Cardiac muscle cell (in vitro differentiated cells and primary cell): ENCODE measurements at places on chromosomes 1 and 21. TPM values are rescaled to one million over a fixed set of nuclear protein-coding genes. Genes with fewer than 3 reads are reported as not detected.

FCRL5 gene
- polyA plus RNA-seq = not detected in 2 replicates

FCAMR gene
- not detected in 2 replicates for polyA plus RNA-seq

TENT5C gene
- polyA plus RNA-seq = 0.19 and 1.1 TPM in 2 replicates

SPRR2F gene
- polyA plus RNA-seq = 13.9 and 25.7 TPM in 2 replicates

CHD5 gene
- 0.11 TPM in 1 of 2 replicates, not detected in the other for polyA plus RNA-seq

TIE1 gene
- 4.3 TPM in 1 of 2 replicates, not detected in the other for polyA plus RNA-seq

ST6GALNAC3 gene
- polyA plus RNA-seq = 8.6 and 14.8 TPM in 2 replicates

LCK gene
- 0.16 TPM in 1 of 2 replicates, not detected in the other for polyA plus RNA-seq

NBPF11 gene
- 9.5 and 11.6 TPM in 2 replicates for polyA plus RNA-seq

AMY1C gene
- not detected in 2 replicates for polyA plus RNA-seq

KRTAP19-7 gene
- polyA plus RNA-seq = not detected in 2 replicates

CAPN9 gene
- 0.87 and 1.2 TPM in 2 replicates for polyA plus RNA-seq

TSTD1 gene
- 393 and 448 TPM in 2 replicates for polyA plus RNA-seq

PCSK9 gene
- polyA plus RNA-seq = 2.4 TPM in 1 of 2 replicates, not detected in the other

DYNLT5 gene
- polyA plus RNA-seq = 5.3 and 16.9 TPM in 2 replicates

C1orf115 gene
- polyA plus RNA-seq = 5.3 and 9.7 TPM in 2 replicates

GPR52 gene
- polyA plus RNA-seq = not detected in 2 replicates

ZFP69B gene
- polyA plus RNA-seq = 3.2 and 3.7 TPM in 2 replicates

TNFRSF9 gene
- 0.52 TPM in 1 of 2 replicates, not detected in the other for polyA plus RNA-seq

PLA2G2C gene
- polyA plus RNA-seq = not detected in 2 replicates

HYI gene
- polyA plus RNA-seq = 15.5 and 35.2 TPM in 2 replicates

FOXO6 gene
- 10.7 and 18.6 TPM in 2 replicates for polyA plus RNA-seq

HECTD3 gene
- polyA plus RNA-seq = 22.5 and 28.1 TPM in 2 replicates

DR1 gene
- polyA plus RNA-seq = 21.8 and 36.7 TPM in 2 replicates

DISP3 gene
- polyA plus RNA-seq = 0.18 and 1.8 TPM in 2 replicates

C1orf185 gene
- polyA plus RNA-seq = not detected in 2 replicates

ATP1A4 gene
- polyA plus RNA-seq = 0.16 and 0.21 TPM in 2 replicates

ACOT11 gene
- polyA plus RNA-seq = 23.8 and 24.2 TPM in 2 replicates

CD1E gene
- polyA plus RNA-seq = not detected in 2 replicates

USH2A gene
- polyA plus RNA-seq = 0.37 TPM in 1 of 2 replicates, not detected in the other

BMP8A gene
- 0.54 and 0.70 TPM in 2 replicates for polyA plus RNA-seq

NTMT2 gene
- 0.55 and 0.71 TPM in 2 replicates for polyA plus RNA-seq

GLMN gene
- polyA plus RNA-seq = 26.1 and 26.2 TPM in 2 replicates

UBL4B gene
- polyA plus RNA-seq = not detected in 2 replicates
